Activated naive CD4-positive, alpha-beta T cell treated with anti-CD3 and anti-CD28 coated beads, Interleukin-2, amount 50 U/mL, for 72 hours (primary cell): ENCODE measurements at places on chromosomes 1 and 21. TPM values are rescaled to one million over a fixed set of nuclear protein-coding genes. Genes with fewer than 3 reads are reported as not detected.
A peak's percentile ranks its signal among the peaks of the same experiment; 100 is the strongest.

The LIPI gene
- total RNA-seq: not detected

The TRABD2B gene
- total RNA-seq: not detected

DNA sequence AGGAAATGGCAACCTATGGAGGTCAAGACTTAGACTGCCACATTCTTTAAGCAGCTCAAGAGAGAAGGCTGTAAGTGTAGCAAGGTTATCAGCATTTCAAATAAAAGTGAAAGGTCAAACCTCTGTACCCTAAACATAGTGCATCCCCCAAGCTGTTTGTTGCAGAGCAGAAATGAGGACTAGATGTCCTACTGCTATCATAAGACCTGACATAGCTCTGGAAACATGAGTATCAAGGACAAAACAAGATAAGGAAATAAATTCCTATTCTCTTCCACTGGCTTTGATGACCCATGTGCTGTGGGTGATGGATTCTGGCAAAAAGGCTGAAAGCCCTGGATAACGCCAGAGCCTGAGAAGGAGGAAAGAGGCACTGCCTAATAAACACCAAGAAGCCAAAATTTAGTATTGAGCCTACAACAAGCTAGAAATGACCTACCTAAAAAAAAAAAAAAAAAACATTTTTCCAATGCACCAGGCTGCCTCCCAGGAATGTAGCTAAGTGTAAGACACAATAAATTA lies 35.9 kb downstream of the URB1 start:
- DNase-seq: no peak

The PDC gene
- total RNA-seq: not detected

DNA sequence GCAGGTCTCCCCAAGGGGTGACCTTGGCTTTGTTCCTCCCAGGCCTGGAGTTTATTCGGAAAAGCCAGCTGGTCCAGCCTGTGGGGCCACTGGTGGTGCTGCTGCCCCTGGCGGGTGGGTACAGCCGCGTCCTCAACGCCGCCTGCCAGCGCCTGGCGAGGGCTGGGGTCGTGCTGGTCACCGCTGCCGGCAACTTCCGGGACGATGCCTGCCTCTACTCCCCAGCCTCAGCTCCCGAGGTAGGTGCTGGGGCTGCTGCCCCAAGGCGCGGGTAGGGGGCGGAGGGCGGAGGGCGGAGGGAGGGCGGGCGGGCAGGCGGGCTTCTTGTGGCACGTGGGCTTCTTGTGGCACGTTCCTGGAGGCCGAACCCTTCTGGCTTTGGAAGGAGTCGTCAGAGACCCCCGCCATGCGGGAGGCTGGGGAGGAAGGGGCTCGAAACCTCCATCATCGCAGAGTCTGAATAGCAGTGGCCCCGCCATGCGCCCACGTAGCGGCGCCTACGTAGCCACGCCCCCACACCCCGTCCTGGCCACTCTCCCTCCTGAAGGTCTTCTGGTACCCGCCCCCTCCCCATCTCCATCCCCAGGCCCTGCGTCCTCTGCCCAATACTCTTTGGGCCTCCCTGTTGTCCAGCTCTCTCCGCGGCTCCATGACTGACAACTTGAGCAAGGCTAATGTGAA lies 16.7 kb downstream of the PCSK9 start:
- DNase-seq: peak; percentile 28

GRCh38 chr1:4709641-4710040 lies 55.2 kb downstream of the AJAP1 start:
- no peak for DNase-seq

- DNase-seq: no peak
These were observed 6.5 kb upstream of the IGSF3 start for GRCh38 chr1:116674011-116674531.

GRCh38 chr1:235133086-235133485 lies 4.4 kb upstream of the TOMM20 start:
- DNase-seq: no peak

DNA sequence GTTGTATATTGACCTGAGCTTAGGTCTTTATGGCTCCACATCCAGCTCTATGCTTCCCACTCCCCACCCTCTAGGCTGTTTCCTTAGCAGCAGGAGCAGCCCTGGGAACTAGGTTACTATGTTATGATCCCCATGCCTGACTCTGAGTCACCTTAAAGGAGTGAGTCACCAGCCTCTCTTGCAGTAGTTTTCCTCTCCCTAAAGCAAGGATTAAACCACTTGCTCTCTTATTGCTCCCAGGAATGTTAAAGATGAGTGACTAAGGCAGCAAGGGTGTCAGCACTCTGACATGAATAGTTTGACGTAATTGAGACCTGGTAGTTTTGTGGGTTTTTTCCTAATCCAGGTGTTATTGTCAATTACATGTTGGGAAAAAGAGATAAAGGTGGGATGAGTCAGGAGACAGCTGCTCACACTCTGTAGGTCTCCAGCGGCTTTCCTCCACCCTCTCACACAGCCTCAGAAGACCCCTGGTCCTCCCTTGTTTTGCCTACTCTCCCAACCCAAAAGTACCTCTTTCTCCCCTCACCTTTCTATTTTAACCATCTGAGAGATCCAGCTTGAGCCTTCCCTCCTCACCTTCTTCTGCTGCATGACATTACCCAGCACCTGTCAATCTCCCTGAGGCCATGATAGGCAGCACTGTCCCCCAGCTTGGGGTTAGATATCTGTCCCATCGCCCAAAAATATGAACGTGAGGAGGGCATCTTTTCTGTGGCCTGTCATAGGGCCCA lies 369.1 kb upstream of the VAMP3 start:
- DNase-seq: no peak

DNA sequence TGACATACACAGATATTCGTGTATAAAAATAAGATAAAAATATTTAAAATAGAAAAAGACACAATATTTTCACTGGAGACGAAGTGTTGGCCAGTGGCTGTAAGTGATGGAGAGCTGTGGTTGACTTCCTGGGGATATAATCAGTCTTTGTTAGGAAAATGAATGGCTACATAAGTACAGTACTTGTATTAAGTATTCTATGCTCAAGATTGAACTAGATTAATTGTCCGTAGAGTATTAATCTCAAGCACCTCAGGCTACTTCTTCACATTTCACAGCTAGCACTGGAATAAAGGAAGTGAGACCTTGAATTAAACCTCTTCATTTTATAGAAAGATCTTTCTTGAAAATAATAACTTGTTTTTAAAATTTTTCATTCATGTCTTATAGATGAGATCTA lies 39.0 kb upstream of the RGS5 start:
- DNase-seq: no peak

- DNase-seq: no peak
These were observed 31.3 kb downstream of the EPHA2 start for GRCh38 chr1:16124377-16125087.

GRCh38 chr1:93907718-93908117 lies 1.5 kb downstream of the GCLM start:
- DNase-seq: no peak

DNA sequence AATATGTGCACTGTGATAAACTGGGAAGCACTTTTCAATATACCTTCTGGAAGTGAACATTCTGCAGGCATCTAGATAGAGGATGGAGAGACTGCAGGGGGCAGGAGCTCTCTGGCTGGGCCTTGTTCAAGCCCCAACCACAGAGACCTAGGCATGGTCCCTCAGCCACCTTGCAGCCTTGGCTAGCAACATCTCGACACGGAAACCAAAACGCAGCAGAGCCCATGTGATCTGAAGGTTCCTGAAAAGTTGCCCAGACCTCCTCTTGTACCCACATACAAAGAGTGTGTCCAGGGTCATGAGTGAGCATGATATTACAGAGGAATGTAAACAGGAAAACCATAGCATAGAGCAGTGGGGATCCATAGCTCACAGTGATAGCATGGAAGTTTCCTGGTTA lies 33.1 kb upstream of the SAMD11 start:
- no peak for DNase-seq

DNA sequence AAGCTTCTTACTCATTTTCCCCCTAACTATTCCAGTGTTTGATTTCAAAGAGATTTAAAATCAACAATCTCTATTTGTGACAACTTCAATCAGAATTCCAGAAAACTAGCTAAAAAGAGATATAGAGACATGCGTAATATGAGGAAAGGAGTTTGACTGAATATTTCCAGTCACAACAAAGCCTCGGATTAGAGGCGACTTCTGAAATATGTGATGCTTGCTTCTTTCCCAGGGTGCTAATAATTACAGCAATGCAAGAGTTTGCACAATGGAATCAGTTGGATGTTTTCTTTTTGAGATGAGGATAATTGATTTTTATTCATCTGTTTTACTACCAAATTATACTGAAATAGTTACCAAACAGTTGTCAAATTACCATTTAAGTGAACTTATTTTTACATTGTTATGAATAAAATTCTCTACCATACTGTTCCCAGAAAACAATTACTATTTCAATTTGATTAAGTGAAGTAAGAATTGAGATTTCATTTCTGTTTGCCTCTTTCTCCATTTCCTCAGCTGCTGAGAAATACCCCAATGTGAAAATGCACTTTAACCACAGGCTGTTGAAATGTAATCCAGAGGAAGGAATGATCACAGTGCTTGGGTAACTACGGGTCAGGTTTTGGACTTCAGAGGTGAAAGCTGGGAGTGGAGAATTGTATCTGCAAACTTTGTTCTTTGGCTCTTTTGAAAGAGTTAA lies 28.1 kb downstream of the KMO start:
- no peak for DNase-seq

DNA sequence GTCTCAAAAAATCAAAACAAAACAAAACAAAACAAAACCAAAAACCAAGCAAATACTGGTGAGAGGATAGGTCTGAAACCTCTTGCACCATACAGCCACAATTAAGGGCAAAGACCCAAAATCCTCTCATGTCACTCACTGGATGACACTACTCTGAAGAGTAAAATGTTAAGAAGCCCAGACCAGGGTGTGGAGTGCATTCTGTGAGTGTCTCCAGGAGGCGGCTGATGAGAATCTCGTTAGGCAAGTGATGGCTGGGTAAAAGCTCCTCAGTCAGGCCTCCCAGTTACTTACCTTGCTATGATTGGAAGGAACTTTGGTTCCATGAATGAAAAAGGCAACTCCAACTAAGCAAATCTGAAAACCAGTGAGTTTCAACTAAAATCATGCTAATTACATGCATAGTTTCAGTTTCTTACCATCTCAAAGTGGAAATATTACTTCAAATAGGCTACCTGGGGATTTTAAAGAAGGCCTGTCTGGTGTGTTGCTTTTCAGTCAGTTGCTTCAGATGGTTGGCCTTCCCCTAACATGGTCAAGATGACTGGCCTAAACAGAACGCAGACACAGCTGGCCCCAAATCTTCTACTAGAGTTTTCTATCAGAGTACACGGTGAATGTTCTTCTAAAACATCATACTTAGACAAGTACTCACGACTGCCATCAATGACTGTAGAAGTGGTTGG lies 95.1 kb downstream of the KIAA0319L start:
- no peak for DNase-seq

GRCh38 chr1:1132956-1133750 lies 17.3 kb upstream of the C1orf159 start:
- no peak for DNase-seq

DNA sequence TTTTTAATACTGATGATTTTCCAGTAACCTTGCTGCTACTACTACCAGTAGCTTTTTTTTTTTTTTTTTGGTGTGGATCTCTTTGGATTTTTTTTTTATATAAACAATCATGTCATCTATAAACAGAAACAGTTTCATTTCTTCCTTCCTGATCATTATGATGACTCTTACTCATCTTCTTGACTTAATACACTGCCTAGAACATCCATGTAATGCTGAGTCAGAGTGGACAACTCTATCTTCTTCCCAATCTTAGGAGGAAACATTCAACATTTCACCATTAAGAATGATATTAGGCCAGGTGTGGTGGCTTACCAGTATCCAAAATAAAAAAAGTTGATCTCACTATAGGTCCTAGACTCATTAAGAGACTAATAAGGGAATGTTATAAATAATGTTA lies 69.1 kb downstream of the RUSC1 start:
- no peak for DNase-seq

GRCh38 chr1:235074523-235075047 lies 54.1 kb downstream of the TOMM20 start:
- DNase-seq: peak; percentile 65

The MSH4 gene
- total RNA-seq: 0.37 TPM

- DNase-seq: no peak
These were observed 472.0 kb downstream of the CAMTA1 start for GRCh38 chr1:7257225-7257624.

The RGS21 gene
- total RNA-seq: not detected

DNA sequence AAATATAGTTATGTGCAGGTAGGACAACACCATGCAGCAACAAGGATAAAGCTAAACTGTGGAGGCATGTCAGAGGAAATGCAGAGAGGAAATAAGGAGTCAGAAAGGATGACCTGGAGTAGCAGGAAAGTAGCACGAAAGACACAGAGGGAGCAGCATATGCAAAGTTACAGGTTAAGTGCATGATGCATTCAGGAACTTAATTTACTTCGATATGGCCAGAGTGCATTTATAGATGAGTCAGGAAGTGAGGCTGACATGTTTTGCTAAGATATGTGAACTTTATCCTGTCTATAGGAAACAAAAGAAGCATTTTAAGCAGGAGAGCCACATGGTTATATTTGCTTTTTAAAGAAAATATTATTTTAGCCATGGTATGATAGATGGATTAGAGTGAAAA lies 15.4 kb upstream of the MUTYH start:
- DNase-seq: no peak

DNA sequence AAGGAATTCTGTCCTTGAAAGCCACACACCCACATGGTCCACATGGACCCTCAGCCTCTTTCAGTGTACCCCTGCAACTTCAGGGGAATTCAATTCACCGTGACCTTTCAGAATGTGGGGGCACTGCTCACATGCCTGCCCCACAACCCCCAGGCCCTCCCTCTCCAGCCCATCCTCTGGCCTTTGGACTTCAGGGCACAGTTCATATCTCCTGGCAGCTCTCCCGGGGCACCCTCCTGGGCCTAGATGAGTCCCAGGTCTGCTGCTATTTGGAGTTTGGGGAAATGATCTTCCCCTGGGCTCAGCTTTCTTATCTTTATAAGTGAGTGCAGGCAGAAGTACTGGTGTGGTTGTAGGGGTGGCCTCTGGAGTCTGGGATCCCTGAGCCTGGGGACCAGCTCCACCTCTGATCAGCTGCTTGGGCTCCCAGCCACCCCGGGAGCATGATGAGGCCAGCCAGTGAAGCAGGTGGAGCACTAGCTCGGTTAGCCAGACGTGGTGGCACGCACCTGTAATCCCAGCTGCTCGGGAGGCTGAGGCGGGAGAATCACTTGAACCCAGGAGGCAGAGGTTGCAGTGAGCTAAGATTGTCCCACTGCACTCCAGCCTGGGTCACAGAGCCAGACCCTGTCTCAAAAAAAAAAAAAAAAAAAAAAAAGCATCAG lies 15.8 kb downstream of the C1orf167 start:
- DNase-seq: no peak

DNA sequence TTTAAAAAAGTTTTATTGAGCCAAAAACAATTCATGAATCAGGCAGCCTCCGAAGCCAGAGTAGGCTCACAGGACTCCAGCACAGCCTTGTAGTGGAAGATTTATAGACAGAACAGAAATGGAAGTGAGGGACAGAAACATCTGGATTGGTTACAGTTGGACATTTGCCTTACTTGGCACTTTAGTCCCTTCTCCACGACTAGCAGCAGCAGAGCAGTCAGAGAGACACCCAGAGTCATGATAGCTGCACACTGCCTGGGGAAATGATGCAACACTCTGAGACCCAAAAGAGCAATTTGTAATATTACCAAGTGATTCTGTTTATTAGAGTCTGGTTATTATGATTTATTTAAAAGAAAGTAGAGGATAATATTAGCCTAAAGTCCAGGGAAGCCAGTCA lies 72.2 kb upstream of the KRTAP11-1 start:
- DNase-seq: no peak

- DNase-seq: no peak
These were observed 93.9 kb downstream of the TBX19 start for GRCh38 chr1:168374566-168374965.
